Uterus (tissue), 4 donors: ENCODE measurements at places on chromosomes 5 and 9. TPM values are rescaled to one million over a fixed set of nuclear protein-coding genes. Genes with fewer than 3 reads are reported as not detected.
A peak's percentile ranks its signal among the peaks of the same experiment; 100 is the strongest.

BTNL3 gene
- not detected for total RNA-seq

EXD3 gene
- 27.1 TPM for total RNA-seq

CYLC2 gene
- not detected for total RNA-seq

PAEP gene
- not detected for total RNA-seq

LECT2 gene
- total RNA-seq = not detected

SPATA31A6 gene
- total RNA-seq = not detected

SPATA31C1 gene
- total RNA-seq = not detected

INIP gene
- 15.2 TPM for total RNA-seq

PRRX2 gene
- total RNA-seq = not detected

PPIC gene
- 22.3 TPM for total RNA-seq

- DNase-seq = no peak
Observed at GRCh38 chr5:90347462-90347861, 62.1 kb downstream of the CETN3 start.

DNA sequence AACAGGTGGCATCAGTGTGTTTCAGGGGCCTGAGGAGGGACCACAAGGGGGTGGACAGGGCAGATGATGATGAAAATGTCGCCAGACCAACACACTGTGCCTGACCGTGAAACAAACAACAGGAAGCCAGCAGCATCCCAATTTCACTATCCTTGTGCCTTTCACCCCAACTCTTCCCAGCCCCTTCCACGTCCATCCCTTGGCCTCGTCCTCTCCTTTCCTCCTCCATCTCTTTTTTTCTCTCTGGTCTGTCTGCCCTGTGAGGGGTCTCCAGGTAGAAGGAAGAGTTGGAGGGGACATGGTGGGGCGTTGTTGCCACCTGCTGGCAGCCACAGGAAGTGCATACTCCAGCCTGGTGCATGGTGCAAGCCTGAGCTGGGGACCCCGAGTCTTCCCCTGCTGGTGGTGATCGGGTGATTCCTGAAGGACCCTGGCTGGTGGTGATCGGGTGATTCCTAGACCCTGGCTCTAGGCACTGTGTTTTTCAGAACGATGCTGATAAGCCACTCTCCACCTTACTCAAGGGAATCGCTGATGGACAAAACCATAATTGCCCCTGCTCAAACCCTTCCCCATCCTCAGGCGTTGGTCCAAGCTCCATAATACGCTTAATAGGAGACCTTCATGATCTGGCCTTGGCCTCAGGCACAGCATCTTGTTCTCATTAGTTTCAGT, 21.7 kb upstream of the NSD1 start:
- peak; percentile 63 for DNase-seq

DNA sequence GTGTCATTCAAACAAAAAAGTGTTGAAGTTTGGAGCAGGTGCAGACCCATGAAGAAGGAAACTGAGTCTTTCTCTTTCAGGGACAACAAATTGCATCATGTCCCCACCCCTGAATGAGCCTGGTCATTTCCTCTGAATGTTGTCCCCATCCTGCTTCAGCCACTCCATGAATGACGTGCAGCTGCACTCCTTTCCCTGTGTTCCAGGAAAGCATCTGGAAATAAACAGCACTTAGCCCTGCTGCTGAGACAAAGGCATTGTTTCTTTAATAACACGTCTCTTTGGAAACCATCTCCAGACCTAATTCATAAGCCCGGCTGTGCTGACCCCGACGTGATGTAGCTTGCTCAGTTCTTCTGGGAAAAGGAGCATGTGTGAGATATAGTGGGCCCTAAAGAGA, 682.3 kb downstream of the BRINP1 start:
- DNase-seq = no peak

- peak; percentile 76 for DNase-seq
Observed at GRCh38 chr9:89225587-89225986, 47.0 kb upstream of the SHC3 start.

GRCh38 chr5:167995844-167996425, 295.5 kb upstream of the WWC1 start:
- no peak for DNase-seq

- DNase-seq = no peak
Observed at GRCh38 chr9:100445903-100446549, 19.1 kb downstream of the MSANTD3 start.

- no peak for DNase-seq
Observed at GRCh38 chr5:163456840-163457239, 3.1 kb downstream of the NUDCD2 start.

- DNase-seq = no peak
Observed at GRCh38 chr5:116440457-116441001, 134.1 kb downstream of the SEMA6A start.

DNA sequence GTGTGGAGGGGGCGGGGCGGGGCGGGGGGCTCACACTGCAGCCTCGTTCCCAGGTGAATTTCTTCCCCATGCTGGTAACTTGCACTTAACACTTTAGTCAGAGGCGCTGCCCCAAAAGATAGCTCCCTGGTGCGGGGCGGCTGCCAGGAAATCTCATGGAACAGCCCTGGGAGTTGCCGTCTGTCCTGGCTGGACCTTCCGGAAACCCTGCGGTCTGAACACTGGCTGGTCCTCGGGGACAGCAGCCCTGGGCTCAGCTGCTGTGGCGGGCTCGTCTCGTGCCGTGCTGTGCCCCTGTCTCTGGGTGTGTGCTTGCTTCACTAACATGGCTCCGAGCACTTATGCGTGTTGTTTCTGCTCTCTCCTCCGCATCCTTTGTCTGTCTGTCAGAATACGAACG, 25.8 kb downstream of the PTGES2 start:
- no peak for DNase-seq

- DNase-seq = no peak
Observed at GRCh38 chr5:167513381-167513780, 778.1 kb upstream of the WWC1 start.

DNA sequence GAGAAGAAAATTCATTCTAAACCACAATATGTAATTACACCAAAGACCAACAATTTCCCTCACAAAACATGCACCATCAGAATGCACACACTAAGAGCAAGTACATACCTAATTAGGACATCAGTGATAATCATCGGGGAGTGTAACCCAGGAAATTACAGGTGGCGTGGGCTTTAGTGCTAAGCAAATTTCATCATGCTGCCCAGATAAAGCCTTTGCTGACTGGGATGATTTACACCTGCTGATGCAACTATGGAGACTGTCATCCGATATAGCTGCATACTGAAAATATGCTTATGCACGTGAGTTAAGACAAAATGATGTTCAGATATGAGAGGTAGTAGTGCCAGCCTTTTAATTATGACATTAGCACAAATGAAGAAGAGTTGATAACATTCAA, 123.2 kb downstream of the DCP2 start:
- DNase-seq = no peak

DNA sequence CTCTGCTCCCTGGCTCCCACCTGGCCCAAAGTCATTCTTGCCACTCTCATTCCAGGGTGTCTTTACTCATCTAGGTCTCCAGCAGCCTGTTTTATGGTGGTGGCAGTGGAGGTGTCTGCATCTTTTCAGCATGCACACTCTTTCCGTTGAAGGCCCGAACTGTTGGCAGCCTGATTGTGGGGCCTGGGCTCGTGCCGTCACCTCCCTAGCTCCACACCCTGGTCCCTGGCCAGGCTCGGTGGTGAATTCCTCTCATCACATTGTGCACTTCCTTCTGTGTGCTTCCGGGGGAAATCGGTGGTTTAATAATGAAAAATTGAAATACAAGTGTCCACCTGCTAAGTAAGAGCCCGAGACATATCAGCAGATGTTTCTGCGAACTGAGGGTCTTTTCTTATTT, 214.3 kb downstream of the TRIO start:
- DNase-seq = no peak

DNA sequence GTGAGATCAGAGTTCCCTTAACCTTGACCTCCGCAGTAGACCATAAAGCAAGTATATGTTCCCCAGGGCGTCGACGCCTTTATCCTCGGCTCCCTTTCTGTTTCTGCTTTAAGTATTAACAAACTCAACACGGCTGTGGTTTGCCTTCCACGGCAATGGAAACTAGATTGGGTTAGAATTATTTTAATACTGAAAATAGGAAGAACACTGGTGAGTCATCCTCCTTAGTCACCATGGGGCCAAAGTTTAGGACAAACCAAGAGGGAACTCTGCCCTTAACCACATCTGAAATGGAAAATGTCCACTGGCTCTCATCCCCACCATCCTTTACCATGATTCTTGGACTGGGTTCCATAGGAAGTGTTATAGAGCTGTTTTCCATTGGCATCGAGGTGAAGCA, 386.1 kb downstream of the ACTL7B start:
- no peak for DNase-seq

DNA sequence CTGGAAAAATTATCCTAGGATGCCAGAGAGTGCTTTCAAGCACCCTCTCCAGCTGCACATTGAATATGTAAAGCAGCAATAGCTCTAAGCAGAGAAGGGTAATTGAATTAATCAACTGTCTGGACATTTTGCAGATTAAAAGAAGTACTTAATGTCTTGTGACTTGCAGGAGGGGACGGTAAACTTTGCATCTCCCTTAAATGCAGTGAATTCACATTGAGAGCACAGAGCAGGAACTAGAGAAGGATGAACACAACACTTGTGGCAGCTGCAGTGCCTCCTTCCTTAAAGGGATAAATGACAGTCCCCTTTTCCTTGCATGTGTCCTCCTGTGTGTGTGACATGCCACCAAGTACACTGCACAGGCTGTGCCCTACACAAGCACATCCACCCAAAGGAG, 7.4 kb upstream of the CDK5RAP2 start:
- no peak for DNase-seq

- DNase-seq = no peak
Observed at GRCh38 chr5:176817841-176818377, 7.5 kb downstream of the UNC5A start.

DNA sequence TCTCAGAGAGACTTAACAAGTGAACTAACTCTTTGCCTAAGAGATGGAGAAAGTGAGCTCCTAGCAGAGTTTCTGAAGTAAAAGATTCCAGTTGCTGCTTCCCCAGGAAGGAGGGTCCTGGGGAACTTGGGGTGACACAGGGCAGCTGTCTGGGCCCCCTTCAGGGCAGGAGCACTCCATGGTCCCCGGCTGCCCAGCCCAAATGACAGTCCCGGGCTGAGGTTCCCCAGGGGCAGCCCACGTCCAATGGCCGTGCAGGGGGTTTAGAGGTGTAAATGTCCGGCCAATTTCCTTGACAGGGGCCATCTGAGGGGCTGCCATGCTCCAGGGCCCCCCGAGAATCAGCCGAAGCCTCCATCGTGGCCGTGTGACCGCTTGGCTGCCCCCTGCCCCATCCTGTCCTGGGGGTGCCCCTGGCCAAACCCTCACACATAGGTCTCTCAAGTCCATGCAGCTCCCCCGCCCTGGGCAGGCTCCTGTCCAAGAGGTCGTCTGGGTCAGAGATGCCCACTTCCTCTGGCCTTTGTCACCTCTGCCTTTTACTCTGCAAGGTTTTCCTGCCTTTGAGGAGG, 5.5 kb upstream of the PPP1R26 start:
- no peak for DNase-seq

DNA sequence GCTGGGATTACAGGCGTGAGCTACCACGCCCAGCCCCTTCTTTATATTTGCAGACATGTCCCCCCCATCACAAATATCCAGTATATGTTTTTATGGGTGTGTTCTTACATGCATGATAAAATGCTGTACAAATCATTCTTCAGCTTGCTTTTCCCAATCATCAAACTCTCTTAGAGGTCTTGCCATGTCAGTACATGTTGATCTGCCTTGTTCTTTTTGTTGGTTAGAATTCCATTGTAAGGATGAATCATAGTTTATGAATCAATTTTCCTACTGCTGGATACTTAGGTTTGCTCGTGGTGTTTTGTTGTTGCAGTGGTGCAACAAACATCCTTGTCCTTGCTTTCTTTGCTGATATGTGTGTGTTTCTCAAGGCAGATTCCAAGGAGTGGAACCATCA, 79.9 kb upstream of the NEURL1B start:
- DNase-seq = no peak

DNA sequence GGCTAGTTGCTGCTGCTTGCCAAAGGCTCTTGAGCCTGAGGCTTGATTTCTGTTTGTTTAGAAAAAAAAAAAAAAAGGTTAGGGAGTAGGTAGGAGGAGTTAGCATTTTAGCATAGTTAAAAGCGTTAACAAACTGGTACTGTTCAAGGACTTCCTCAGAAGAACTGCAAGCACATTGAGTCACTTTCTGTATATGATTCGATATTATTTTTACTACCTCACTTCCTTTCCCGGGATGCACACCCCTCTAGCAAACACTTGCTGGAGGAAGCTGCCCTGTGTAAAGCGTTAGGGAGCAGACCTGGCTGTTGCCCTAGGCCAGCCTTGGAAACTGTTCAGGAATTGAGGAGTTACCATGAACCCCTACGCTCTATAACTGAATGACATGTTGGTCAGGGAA, 15.7 kb upstream of the CEP120 start:
- no peak for DNase-seq

GRCh38 chr5:92641031-92641962, 939.7 kb downstream of the NR2F1-AS1 start:
- DNase-seq = no peak

GRCh38 chr9:96169484-96169883, 132.5 kb downstream of the HSD17B3 start:
- DNase-seq = no peak

DNA sequence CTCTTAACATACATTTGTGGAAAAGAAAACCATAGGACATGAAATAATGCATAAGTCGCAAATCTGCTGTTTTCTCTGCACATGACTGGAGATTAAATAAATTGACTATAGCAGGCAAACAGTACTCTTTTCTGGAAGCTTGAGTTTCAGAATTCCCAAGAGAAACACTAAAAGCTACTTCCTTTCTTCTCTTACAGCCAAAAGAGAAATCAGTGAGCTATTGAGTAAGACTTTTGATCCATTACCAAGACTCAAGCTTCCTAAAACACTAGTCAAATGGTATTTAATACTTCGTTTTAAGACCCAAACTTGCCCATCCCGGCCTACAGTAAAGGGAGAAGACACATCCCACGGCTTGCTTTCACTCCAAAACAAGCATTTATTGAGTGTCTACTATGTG, 335.8 kb upstream of the PUM3 start:
- no peak for DNase-seq

- no peak for DNase-seq
Observed at GRCh38 chr9:126410229-126410628, 83.6 kb downstream of the MVB12B start.

- DNase-seq = peak; percentile 48
Observed at GRCh38 chr5:160357861-160358411, 12.5 kb downstream of the C1QTNF2 start.

GRCh38 chr5:32536246-32536645, 49.1 kb upstream of the SUB1 start:
- DNase-seq = no peak

GRCh38 chr5:78280261-78280660, 14.2 kb downstream of the AP3B1 start:
- no peak for DNase-seq

GRCh38 chr5:147515269-147515668, 5.4 kb upstream of the DPYSL3 start:
- no peak for DNase-seq

- DNase-seq = no peak
Observed at GRCh38 chr9:5436441-5436840, 1.3 kb downstream of the PLGRKT start.

- DNase-seq = no peak
Observed at GRCh38 chr9:78006734-78007133, 24.9 kb downstream of the GNAQ start.
